A549 treated with ZK216348 at 1 μM for 4 hours (cell line): ENCODE measurements at places on chromosomes 3 and 15. TPM values are rescaled to one million over a fixed set of nuclear protein-coding genes. Genes with fewer than 3 reads are reported as not detected.

LSAMP gene
- 0.04 to 0.49 TPM (median 0.08 TPM) in 5 replicates for total RNA-seq

WDR53 gene
- 9.6 to 11.7 TPM (median 10.2 TPM) in 5 replicates for total RNA-seq

TMEM108 gene
- total RNA-seq = not detected in 5 replicates

HHATL gene
- not detected in 5 replicates for total RNA-seq

SLC12A8 gene
- total RNA-seq = 0.89 to 1.6 TPM (median 1.3 TPM) in 5 replicates
